Stimulated activated CD8-positive, alpha-beta memory T cell treated with anti-CD3 and anti-CD28 coated beads, Interleukin-7, amount 100 ng/mL, for 48 hours (primary cell): ENCODE measurements at places on chromosomes 12 and 14.

DNA sequence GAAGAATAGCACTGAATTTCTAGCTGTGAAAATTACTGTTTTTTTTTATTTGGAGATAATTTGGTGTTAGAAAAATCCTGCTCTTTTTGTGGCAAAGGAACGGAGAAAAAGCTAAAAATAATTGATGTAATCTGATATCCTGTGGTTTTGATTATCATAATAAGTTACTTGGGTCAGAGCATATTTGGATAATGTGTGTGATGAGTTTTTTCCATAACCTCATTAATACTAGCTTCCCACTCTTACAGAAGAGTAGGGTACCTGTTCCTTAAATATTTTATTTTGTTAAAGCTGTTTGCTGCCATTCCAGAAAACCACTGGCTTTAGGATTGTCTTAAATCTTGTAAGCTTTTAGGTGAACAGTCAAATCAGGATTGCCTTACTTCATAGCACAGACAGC is 4.7 kb downstream of the PSMC6 start:
- DNase-seq, result no peak

DNA sequence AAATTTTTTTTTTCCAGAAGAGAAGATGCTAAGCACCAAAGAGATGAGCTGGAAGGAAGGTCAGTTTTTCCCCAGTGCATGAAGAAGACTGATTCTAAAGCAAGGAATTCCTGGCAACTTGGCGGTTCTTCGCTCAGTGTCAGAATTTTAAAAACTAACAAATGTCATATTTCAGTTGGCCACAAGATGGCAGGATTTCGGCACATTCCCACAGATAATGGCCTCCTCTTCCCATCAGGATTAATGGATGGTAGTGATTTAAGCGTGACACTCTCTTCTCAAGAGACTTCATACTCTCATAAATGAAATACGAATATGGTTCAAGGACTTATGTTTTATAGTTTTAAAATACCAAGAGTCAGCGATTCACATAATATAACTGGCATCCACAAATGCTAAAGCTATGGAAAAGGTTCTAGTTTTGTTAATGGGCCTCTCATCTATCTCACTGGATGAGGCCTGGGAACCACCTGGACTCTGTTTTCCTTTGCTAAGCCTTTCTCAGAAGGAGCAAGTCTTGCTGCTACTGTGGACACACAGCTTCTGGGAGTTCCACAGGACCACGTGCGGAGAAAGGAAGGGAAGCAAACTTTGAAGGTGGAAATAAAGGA is 46.1 kb upstream of the PTPRO start:
- no peak for DNase-seq

DNA sequence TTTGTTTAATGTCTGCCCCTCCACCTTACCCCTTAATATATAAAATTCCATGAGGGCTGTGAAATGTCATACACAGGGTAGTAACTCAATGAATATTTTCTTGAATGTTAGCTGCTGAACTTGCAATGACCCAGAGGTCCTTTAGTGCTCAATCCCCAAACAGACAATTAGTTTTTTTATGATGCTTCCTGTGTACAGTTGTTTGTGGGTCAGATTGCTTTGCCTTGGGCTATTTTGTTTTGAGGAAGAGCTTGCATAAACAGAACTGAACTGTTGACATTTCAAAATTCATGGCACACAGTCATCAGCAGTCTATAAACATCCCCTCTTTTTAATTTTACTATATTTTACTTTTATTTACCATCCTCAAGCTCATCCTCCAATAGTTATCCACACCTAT is 820.5 kb upstream of the SEL1L start:
- DNase-seq, result no peak

GRCh38 chr12:64679487-64680001 is 69.2 kb downstream of the RASSF3 start:
- peak; percentile 60 for DNase-seq

- DNase-seq, result no peak
These were observed 70.6 kb downstream of the IFT43 start for GRCh38 chr14:76056128-76056527.

GRCh38 chr12:78767264-78767981 is 97.2 kb upstream of the SYT1 start:
- DNase-seq, result no peak

GRCh38 chr14:60981633-60982455 is 799 bp downstream of the SLC38A6 start:
- no peak for DNase-seq

GRCh38 chr14:60735416-60735815 is 855 bp downstream of the MNAT1 start:
- no peak for DNase-seq

- DNase-seq, result no peak
These were observed 53.1 kb upstream of the NPFF start for GRCh38 chr12:53560351-53560750.

DNA sequence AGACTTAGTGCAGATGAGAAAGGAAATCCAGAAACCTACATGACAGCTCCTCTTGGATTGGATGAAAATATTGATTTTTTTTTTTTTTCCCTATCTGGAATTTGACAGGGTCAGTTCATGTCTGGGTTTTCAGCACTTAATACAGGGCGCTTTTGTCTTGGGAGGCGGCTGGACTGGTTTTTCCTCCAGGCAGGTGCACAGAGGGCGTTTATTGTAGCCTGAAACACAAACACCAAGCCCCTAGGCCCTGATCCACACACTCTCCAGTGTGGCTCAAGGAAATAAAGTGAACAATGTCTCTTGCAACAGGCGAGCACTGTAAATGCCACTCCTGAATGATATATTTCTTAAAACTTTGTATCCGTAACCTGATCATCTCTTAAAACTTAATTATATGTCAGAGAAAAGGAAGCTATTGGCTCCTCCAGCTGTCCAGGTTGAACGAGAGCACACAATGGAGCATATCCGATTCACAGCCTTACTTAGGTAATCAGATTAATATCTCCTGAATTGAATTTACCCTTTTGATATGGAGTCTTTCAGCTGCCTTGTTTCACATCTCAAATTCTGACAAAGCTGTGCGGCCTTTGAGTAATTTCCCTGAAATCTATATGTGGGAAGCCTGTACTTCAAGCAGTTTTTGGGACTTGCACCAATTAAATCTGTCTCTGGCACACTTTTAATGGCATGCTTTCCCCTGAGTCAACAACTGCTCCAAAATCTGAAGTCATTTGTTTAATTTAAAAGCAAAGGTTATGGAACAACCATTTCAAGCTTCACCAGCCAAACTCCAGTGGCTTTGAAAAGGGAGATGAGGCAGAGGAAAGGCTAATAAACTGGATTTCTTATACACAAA is 485.7 kb downstream of the ZFP36L1 start:
- DNase-seq, result no peak

DNA sequence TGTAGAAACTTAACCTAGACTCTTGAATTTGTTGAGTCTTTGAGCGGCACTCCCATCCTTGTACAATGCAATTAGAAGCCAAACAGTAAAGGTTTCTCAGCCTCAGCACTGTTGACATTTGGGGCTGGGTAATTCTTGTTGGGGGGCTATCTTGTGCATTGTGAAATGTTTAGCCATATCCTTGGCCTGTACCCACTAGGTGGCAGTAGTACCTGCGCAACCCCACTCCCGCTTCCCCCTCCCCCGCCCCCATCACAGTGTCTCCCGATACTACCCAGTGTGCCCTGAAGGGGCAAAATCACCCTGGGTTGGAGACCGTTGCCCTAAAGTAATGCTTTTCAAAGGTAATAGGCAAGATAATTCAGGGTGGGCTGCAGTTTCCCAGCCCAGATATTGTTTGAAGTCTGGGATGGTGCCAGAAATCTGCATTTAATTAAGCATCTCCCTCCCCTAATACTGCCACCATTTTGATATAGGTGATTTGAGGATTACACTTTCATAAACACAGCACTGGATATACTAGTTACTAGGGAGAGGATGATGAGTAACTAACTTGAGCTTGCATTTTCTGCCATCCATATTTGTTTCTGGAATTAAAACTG is 1.8 kb downstream of the COX6A1 start:
- peak; percentile 33 for DNase-seq

DNA sequence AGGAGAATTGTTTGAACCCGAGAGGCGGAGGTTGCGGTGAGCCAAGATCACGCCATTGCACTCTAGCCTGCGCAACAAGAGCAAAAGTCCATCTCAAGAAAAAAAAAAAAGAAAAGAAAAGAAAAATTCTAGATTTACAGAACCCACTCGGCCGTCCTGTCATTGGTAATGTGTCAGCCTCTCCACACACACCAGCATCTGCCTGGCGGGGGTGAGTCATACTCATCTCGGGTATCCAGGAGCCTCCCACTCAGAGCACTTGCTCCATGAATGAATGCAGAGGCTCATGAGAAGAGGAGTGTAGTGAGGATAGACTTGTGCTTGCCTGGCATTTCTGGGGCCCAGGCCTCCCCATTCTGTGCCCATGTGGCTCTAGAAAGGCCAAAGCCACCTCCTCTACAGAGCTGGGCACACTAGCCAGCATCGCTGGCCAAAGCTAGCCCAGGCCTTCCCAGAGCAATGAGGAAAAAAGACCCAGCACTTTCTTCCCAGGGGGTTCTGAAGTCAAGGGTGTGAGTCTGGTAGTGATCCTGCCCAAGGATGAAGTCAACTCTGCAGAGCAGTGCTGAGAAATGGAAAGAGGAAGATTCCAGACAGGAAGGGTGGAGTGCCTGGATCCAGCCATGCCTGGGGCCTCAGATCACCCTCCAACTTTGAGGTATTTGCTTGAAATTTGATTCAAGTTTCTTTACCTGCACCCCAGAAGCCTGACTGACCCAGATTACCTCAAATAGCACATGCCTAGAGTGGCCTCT is 31.2 kb upstream of the KLC1 start:
- peak; percentile 11 for DNase-seq

DNA sequence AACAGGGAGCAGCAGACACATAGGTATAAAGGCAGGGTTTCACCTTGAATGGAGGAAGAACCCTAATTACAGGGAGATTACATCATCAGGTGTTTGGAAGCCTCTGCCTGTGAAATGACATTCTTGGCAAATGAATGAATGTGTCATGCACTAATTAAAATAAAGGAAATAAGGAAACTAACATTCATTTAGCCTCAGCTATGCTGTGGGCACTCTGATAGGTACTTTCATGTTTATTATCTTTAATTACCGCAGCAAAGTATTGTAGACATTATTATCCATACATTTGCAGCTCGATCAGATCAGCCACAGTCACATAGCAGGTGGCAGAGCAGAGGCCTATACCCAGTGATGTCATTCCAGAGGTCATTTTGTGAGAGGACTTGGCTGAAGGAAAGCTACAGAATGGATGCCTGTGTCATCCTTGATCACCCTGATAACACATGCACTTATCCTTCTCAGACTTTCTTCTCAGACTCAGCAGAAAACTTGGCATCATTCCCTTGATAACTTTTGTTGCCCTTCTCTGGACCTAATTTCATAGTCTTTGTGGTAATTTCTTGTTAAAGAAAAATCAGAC is 18.4 kb downstream of the ZNF664 start:
- no peak for DNase-seq

DNA sequence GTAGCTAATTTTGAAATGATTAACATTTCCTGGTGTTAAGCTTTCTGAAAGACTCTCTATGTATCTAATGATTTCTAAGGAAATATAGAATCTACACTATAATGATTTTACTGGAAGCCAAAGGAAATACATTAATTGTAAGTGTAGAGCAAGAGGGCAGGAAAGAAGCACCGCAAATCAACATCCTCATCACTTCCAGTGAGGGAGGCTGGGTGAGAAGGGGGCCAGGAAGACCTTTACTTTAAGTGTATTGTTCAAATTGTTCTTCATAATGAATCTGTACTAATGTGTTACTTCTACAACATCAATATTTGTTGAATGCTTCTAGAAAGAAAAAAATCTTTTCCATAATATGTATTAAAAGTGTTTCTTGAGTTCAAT is 65.3 kb upstream of the DACT1 start:
- DNase-seq, result no peak

DNA sequence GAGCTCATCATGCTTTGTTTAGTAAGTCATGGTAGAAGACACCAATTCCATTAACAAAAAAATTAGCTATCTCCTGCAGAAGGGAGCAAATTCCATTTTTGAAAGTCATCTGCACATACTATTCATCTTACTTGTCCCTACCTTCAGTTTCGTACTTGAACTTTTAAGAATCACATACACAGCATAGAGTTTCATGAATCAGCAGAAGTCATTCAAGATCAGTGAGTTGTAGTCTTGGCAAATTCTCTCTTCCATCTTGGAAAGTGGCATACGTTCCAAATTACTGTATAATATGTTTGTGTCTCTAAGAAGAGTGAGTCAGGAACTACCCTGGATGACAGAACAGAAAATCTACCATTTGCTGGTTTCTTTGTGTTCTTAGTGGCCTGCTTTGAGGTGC is 14.1 kb downstream of the VRK1 start:
- no peak for DNase-seq

GRCh38 chr12:93591137-93591868 is 18.8 kb downstream of the SOCS2 start:
- DNase-seq, result no peak

DNA sequence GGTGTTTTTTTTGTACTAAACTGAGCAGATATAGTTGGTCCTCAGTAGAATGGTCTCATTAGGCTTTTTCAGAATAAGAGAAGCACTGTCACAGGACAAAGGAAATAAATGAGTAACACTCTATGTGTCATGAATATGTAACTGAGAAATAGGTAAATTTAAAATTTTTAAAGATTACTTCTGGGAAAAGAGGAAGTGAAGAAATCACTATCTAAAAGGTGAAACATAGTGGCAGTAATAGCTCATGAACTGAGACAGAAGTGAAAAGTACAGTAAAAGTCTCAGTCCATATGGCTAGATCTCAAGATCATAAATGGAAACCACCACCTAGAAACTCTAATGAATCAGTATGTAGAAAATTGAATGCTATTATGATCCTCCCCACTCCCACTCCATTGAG is 89.3 kb upstream of the TTC7B start:
- DNase-seq, result no peak

DNA sequence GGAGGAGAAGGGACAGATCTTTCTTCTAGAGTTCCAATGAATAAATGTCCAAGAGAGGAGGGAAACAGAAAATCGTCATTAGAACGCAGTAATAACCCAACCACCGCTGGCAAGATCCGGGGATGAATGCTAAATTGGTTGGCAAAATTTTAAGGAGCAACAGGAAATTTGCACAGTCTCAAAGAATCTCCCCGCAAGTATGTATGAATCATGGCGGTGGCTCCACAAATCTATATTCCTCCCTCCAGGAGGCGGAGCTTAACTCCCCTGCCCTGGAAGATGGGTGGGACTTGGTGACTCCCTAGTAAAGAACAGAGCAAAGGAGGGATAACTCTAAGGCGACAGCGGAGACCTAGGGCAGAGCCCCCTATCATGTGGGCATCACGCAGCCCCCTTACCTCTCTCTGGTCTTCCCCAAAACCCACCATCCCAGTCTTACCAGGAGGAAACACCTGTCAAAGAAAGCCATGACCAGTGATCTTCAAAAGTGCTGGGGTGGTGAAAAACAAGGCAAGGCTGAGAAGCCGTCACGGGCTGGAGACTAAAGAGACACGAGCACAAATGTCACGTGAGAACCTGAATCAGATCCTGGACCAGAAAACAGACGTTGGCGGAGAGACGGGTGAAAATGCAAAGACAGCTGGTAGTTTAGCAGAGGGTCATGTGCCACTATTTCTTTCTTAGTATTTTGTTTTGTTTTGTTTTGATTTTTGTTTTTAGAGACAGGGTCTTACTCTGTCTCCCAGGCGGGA is 125.8 kb downstream of the NCOR2 start:
- no peak for DNase-seq
